Adrenal gland (tissue), 19 donors: ENCODE measurements at places on chromosomes 3 and 15. TPM values are rescaled to one million over a fixed set of nuclear protein-coding genes. Genes with fewer than 3 reads are reported as not detected.
A peak's percentile ranks its signal among the peaks of the same experiment; 100 is the strongest.

DNA sequence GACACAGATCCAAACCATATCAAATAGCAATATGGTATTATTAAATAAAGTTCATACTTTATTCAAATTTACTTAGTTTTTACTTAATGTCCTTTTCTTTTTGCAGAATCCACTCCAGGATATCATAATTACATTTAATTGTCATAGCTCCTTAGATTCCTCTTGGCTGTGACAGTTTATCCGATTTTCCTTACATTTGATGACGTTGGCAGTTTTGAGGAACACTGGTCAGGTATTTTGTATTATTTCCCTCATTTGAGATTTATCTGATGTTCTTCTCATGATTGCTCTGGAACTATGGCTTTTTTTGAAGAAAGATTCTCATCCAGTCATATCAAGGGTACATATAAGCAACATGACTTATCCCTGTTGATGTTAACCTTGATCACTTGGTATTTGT lies 198.3 kb upstream of the STAC start:
- no peak for DNase-seq

DNA sequence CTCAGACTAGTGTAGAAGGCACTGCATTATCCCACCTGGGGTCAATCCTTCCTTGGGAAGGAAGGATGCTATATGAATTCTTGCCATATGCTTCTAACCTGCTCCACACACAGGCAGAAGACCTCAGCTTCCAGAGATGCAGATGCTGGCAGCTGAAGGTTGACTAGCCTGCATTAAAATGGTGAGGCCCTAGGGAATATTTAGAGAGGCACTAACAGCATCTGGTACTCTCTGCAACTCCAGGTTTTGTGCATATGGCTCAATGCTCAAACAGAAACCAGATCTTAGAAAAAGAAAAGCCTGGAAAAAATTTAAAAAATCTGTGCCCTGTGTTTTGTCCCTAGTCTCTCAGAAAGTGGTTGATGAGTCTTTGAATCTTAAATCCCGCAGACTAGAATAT lies 56.0 kb upstream of the MYRIP start:
- no peak for DNase-seq

GRCh38 chr15:100284701-100285100 lies 57.1 kb downstream of the ADAMTS17 start:
- DNase-seq, result no peak

- no peak for DNase-seq
Observed at GRCh38 chr3:21392526-21392925, 358.5 kb downstream of the ZNF385D start.

DNA sequence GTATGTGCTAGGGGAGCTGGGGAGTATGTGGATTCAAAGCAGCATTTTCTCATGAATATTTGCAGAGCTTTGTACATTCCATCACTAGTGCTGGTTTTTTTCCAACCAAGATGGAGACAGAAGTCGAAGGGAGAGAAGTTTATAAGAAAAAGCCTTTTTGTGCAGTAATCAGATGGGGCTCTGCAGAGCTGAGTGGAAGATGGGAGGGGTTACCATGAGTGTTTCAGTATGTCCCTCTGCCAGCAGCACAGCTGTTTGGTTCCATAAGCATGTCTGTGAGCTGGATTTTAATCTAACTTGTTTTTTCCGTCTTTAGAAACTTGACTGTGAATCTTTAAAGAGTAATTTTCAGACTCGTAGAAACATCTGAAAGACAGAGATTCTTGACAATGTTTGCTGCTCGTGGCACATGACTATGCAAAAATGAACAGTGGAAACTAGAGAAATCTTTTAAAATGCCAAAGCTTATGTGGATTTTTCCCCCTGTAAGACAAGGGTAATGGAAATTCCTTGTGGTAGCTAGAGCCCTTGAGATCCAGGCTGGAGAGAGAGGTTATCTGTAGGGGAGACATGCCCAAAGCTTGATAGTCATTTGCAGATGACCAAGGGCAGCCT lies 20.3 kb downstream of the STARD9 start:
- no peak for DNase-seq

GRCh38 chr15:25067725-25068309 lies 113.0 kb downstream of the SNRPN start:
- no peak for DNase-seq

GRCh38 chr15:70385711-70386110 lies 288.0 kb upstream of the TLE3 start:
- DNase-seq, result no peak

- DNase-seq, result peak; percentile 56
Observed at GRCh38 chr3:13746385-13746784, 133.5 kb downstream of the WNT7A start.

DNA sequence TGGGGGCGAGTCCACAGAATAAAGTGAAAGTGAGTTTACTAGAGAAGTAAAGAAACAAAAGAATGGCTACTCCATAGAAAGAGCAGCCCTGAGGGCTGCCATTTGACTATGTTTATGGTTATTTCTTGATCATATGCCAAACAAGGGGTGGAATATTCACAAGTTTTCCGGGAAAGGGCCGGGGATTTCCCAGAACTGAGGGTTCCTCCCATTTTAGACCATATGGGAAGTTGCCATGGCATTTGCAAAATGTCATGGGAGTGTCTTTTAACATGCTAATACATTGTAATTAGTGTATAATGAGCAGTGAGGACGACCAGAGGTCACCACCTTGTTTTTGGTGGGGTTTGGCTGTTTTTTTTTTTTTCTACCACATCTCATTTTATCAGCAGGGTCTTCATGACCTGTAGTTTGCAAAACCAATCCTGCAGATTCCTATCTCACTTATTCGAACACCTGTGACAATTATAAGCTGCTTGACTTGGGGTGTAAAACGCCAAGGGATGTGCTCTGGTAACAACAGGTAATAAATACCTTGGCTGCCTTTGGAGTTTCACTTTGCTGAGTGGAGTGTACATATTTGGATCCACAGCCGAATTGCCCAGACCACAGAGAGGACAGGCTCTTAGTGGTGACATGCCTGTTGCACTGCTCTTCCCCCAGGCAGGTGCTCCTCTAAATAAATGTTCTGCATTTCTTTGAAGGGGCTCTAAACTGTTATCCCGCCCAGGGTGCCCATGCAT lies 43.6 kb downstream of the C2CD4B start:
- no peak for DNase-seq

- DNase-seq, result peak; percentile 33
Observed at GRCh38 chr15:35000511-35000910, 12.4 kb upstream of the ZNF770 start.

DNA sequence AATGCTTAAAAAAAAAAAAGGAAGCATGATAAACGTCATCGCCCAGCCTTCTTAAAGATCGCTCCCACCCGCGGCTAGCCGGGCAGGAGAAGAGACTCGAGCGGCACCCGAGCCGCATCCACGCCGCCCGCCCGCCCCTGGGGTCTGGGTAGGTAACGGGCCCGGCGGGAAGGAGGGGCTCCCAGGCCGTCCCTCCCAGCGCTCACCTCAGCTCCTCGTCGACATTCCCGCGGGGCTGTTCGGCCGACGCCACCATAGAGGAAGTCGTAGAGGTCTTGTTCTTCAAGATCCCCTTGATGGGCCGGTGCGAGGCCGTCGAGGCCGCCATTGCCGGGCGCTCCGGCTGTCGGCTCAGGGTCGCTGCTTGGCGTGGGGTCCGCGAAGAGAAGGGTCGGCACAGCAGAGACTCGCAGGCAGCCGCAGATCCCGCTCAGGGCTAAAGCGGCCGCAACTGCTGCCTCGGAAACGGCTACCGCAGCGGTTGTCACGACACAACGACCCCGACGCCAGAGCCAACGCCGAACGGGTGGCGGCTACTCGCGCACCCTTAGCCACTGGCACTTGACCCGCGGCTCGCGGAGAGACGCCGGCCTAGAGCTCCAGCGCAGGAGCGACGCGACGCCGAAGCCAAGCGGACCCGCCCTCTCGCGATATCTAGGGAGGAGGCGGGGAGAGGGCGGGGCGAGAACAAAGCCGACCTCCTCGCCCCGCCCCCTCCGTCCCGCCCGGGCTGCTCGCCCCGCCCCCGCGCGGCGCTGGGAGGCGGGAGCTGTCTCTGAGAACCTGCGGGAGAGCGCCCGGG lies at the start of gene PPP1R2:
Gene PPP1R2 (minus strand): TSS at position 628 of the 802 bp plus-strand sequence. CDS start 300 bp downstream, at position 328.
- DNase-seq, result peak; percentile 90

DNA sequence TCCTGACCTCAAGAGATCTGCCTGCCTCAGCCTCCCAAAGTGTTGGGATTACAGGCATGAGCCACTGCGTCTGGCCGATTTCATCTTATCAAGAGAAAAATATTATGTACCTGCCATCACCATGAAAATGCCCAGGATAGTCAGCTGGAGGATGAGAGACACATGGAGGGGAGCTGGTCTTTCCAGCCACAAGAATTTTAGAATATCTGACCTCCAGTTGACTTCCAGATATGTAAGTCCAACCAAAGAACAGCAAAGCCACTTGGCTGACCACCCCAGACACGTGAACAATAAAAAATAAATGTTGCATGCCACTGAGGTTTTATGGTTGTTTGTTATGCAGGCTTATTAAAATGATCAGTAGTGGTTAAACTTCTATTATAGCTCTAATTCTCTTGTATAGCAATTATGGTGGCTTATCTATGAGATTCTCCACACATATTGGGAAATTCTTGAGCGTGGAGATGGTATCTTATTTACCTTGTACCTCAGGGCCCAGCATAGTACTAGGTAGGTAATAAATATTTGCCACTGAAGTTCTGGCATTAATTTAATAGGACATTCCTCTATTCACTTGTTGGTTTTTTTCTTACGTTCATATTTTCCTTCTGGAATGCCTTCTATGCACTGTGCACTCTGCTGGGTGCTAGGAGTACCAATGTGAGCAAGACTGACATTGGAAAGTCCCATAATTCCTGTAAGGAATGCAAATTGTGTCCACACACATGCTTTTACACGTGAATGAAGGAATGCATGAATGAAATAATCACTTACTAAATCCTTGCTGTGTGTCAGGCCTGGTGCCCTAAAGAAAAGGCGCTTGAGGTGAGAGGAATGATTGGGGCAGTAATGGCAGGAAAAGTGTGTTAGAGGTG lies 77.6 kb downstream of the EDEM1 start:
- no peak for DNase-seq

DNA sequence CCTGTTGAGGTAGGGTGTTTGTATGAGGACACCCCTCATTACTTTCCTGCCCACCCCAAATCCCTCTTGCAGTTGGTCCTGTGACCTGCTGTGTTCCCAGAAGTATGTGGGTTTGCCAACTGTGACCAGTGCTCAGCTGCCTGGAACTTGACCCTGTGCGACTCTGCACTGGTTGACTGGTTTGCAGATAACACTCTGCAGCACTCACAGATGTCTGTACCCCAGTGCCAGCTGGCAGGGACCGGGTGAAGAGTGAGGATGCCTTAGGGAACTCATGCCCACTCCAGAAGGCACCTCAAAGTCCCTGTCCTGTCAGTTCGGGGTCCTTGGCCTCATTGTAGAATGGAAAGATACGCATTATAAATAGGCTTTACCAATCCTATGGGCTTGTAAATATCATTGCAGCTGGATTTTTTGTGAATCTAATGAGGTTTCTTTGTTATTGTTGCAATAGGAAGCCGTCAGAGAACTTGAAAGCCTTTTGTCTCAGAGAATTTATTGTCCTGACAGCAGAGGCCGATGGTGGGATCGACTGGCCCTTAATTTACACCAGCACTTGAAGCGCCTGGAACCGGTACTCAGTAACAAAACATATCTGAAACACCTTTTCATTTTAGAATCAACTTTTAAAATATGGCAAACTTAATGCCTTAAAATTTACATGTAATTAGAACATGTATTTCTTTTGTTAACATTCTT lies 18.2 kb downstream of the FAN1 start:
- peak; percentile 72 for DNase-seq

GRCh38 chr3:15755181-15755580 lies 42.6 kb downstream of the ANKRD28 start:
- no peak for DNase-seq

DNA sequence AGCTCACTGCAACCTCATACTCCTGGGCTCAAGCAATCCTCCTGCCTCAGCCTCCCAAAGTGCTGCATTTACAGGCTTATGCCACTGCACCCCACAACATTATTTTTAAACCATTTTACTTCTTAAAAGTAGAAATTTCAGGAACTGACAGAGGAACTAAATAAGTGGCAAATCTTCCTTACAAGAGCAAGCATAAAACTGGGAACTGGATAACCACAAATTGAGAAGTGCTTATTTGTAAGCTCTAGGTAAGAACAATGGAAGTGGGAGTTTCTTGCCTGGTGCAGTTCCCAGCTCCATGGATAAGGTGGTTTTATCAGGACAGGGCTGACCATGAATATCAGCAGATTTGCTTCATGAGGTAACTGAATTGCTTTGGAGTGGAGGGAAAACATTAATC lies 655.2 kb downstream of the DIPK2A start:
- no peak for DNase-seq

DNA sequence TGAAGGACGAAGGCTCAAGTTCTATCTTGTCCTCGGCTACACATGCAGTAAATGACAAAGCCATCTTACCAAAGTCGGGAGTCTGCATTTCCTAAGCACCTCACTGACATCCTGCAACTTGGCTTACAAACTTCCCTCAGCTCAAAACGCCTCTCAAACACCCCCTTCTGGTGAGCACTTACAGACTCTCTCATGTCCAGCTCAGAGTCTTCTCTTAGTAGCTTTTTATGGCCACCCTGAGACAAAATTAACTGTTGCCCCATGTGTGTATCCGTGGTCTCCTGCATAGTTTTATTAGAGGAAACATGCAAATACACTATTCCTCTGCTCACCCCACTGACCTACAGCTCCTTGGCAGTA lies 819.7 kb downstream of the FHIT start:
- no peak for DNase-seq

- DNase-seq, result no peak
Observed at GRCh38 chr3:178055939-178056338, 480.3 kb upstream of the KCNMB2 start.

- no peak for DNase-seq
Observed at GRCh38 chr3:177174607-177175170, 22.6 kb downstream of the TBL1XR1 start.

DNA sequence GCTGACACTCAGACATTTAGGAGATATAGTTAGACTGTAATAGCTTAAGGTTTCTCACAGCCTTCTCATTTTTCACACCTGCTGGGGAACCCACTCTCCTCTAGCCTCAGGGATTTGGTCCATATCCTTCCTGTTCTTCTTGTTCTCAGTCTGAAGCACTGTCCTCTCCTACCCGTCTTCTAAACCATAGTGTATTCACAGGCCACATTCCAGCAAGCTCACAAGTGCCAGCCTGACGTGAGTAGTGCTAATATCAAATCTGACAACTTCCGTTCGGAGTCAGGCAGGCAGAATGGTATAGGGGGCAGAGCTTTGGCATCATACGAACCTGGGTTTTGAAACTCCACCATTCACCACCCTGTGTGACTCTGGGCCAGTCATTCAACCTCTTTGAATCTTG lies 6.9 kb upstream of the CA12 start:
- no peak for DNase-seq

- DNase-seq, result no peak
Observed at GRCh38 chr3:152040319-152040718, 166.9 kb downstream of the SUCNR1 start.

The AADACL2 gene
- total RNA-seq, result not detected

The ZPLD1 gene
- total RNA-seq, result not detected

The GADL1 gene
- total RNA-seq, result 0.06 TPM

The GOLGA8T gene
- total RNA-seq, result 0.31 TPM

The KCTD6 gene
- 12.9 TPM for total RNA-seq
